DMS79 (cell line): ENCODE measurements at places on chromosomes 16 and 17.
A peak's percentile ranks its signal among the peaks of the same experiment; 100 is the strongest.

GRCh38 chr17:7445619-7445968 is 733 bp downstream of the CHRNB1 start:
- peak; percentile 39 for DNase-seq

DNA sequence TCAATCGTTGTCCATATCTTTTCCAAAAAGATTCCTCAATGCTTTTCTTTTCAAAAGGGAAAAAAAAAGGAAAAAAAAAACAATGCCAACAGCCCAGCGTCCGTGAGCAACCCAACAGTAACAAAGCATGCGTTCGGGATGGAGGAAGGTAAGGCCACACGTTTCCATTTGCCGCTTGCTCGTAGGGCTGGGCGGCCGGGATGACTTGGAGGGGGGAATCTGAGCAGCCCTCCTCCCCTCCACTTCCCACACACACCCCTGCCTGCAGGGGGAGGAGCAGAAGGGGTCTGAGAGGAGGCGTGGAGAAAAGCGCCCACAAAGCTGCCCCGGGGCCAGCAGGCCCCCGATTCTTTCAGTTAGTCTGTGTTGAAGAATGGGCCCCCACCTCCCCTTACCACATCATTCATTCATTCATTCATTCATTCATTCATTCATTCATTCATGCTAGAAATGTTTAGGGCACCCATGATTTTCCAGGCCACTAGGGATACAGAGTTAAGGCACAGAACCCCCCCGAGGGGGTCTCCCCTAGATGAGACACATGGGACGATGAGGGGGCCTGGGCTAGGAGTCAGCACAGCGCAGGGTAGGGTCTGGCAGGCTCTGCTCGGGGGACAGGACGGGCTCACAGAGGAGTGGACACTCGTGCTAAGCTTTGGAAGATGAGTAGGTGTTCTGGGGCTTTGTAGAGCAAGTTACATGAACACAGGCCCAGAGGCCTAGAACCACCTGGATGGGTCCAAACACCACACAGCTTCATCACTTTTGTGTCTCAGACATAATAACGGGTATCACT is 10.9 kb upstream of the TBX2 start:
- DNase-seq: no peak

- no peak for DNase-seq
Measured at GRCh38 chr17:32822996-32823395, 53.9 kb downstream of the MYO1D start.

GRCh38 chr17:82036634-82037091 is 834 bp downstream of the DCXR start:
- no peak for DNase-seq

DNA sequence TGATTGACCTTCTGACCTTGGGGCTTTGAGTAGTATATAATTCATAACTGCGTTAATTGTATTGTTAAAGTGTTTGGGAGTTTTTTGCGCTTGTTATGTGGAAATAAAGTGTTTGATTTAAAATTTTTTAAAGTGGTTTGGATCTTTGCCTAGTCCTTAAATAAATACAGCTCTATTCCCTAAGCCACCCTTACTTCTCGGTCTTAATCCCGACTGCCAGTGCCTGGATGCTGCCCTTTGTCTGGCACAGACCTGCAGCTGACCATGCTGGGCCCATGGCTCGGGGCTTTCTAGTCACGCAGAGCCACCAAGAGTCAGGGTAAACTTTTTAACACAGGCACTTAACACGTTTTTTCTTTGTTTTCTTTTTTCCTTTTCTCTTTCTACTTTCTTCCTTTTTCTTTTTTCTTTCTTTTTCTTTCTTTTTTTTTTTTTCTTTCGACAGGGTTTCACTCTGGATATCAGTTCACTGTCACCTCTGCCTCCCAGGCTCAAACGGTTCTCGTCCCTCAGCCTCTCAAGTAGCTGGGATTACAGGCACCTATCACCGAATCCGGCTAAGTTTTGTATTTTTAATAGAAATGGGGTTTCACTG is 19.6 kb upstream of the SLC5A11 start:
- no peak for DNase-seq

- no peak for DNase-seq
Measured at GRCh38 chr16:19179546-19180490, 11.8 kb downstream of the SYT17 start.

GRCh38 chr17:71334048-71334751 is 786.6 kb upstream of the SOX9 start:
- no peak for DNase-seq

- DNase-seq: no peak
Measured at GRCh38 chr17:34305606-34306005, 13.6 kb upstream of the CCL8 start.

DNA sequence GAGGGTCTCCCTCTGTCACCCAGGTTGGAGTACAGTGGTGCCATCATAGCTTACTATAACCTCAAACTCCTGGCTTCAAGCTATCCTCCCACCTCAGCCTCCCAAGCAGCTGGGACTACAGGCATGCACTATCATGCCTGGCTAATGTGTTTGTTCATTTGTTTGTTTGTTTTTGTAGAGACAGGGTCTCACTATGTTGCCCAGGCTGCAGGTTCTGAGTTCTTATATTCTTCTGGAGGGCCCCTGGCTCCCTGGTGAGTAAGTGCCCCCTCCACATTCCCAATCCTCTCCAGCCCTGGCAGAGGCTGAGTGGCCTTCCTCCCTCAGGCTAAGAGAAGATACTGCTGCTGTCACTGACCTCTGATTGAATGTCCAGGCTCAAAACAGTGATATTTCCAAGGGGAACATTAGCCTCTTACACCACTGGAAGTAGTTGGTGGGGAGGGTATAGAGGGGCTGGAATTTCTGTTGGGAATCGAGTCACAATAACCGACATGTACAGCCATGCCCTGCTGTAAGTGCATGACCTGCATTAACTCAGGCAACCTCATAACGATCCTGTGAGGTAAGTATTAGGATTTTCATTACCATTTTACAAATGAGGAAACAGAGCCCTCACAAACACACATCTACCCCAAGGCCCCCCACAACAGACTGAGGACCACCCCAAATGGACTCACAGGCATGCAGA is 2.7 kb upstream of the ETV4 start:
- DNase-seq: no peak

DNA sequence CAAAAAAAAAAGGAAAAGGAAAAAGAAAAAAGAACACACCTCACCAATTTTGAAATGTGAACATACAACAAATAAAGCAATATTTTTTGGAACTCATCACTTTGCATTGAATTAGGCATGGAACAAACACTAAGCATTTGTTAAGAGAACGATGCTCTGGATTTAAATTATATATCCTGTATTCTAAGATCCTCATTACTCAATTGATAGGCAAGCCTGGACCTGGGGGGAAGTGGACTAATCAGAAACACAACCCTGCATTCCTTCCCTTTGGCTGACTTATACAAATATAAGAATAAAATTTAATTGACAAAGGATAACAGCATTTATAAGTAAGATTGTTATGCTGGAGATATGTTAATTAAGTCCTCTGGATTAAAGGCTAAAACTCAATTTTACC is 2.2 kb downstream of the GJC1 start:
- DNase-seq: no peak

- no peak for DNase-seq
Measured at GRCh38 chr17:56707312-56708219, 114.1 kb downstream of the NOG start.

DNA sequence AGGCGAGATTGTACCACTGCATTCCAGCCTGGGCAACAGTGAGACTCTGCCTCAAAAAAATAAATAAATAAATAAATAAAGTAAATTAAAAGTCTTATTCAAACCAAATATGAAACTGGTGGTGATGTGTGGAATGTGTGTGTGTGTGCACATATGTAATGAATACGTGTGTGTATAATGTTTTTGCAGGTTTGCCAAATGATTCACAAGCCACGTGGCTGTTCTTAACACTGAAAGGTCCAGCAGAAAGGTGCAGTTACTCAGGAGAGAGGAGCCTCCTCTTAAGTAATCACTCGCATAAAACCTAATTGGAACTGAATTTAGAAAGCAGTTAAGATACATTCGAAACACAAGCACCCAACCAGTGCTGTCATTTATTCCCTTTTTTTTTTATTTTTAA is 22.9 kb downstream of the GDE1 start:
- no peak for DNase-seq

- no peak for DNase-seq
Measured at GRCh38 chr16:3874242-3874641, 6.3 kb downstream of the CREBBP start.

- DNase-seq: no peak
Measured at GRCh38 chr16:12677502-12677901, 126.2 kb downstream of the CPPED1 start.

DNA sequence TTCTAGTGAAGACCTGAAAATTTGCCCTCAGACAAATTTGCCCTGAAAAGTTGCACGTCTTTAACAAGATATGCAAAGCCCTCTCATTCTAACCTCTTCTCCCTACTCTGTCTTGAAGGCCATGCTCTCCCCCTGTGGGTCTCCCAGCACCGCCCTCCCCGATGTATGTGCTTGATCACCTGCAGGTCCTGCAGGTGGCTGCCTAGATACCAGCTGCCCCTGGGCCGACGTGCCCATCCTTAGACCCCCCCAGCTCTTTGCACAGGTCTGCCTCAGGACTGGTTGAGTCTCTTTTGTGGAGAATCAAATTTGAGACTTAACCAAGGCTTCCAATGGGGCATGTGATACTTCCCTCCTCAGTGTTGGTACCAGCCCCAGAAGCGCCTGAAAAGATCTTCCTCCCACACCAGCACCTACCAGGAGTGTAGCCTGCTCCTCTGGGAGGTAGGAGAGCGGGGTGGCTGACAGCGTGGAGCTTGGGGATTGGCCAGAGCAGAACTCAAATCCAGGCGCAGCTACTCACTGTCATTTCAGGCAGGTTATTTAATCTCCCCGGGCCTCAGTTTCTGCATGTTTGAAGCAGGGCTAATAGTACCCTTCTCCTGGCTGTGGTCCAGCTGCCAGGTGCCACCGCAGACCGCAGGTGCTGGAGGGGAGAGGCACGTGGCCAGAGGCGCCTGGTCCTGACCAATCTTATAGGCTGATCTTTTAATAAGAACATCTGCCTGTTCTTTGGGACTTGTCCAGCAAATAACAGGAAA is 4.5 kb upstream of the MRPL38 start:
- peak; percentile 81 for DNase-seq

DNA sequence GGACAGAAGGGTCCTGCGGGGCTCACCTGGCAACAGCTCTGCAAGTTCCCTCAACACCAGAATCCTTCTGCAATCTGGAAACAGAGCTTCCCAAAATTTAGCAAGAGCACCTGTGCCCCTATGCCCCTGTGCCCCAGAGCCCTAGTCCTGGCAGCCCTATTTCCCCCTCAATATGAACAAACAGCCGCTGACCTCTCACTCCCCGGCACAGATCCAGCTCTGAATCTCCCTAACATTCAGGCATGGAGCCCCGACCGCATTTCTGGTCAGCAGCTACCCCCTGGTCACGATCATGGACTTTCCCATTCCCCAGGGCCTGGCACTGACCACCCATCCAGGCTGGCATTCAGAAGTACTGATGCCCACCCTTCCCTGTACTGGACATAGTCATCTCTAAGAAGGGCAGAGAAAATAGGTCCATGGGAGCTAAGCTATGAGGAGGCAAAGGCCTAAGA is 110.8 kb upstream of the SMURF2 start:
- DNase-seq: no peak

GRCh38 chr16:3791701-3792100 is 74.4 kb upstream of the TRAP1 start:
- no peak for DNase-seq

DNA sequence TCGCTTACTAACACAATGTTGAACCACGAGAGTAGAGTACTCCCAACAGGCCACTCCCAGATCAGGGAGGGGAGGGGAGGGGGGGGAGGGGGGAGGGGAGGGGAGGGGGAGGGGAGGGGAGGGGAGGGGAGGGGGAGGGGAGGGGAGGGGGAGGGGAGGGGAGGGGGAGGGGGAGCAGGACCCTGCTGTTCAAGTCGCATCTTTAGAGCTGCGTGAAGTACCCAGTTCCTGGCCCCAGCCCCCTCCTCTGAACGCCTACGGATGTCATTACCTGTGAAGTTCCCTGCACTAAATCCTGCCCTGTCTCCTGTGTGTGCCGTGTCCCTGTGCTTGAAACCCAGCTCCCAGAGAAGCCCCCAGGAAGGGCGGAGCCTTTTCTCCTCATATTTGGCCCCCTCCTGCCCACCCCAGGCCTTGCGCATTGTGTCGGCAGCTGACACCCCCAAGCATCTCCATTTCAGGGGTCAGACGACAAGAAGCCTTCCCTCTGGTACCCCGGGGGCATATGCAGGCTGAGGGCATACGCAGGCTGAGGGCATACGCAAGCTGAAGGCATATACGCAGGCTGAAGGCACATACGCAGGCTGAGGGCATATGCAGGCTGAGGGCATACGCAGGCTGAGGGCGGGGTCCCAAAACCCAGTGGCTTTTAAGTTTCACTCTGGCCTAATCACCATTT is 330.2 kb downstream of the C16orf95 start:
- DNase-seq: no peak

GRCh38 chr17:35315283-35315682 is 58.1 kb downstream of the SLFN11 start:
- DNase-seq: no peak

GRCh38 chr17:50180111-50180510 is 14.3 kb downstream of the SGCA start:
- no peak for DNase-seq

GRCh38 chr17:17668775-17669579 is 12.3 kb upstream of the RAI1 start:
- DNase-seq: no peak

- no peak for DNase-seq
Measured at GRCh38 chr17:71741836-71742235, 379.0 kb upstream of the SOX9 start.

GRCh38 chr17:6492892-6493674 is 48.8 kb downstream of the PIMREG start:
- no peak for DNase-seq
